ENCODE measurements at places on chromosomes 7 and 10.

DNA sequence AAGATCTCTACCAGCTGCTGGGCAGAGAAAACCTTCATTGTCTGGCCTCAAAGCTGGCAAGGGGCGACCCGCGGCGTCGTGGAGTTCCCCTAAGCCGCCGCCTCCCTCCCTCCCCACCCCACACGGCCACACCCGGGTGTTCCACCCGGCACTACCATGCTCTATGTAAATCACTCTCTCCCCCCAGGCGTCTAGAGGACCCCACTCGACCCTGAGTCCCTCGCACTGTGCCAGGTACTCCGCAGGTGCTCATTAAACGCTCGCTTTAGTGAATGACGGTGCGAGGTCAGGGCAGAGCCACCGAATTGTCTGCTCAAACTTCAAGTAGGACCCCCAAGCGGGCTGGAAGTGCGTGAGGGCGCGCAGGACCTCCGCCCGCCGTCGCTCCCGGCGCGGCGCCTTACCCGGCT, 628 bp downstream of the PARP12 start:
- no peak for DNase-seq

GRCh38 chr10:74255214-74255613, 104.2 kb downstream of the ADK start:
- no peak for DNase-seq

- no peak for DNase-seq
Observed at GRCh38 chr7:35037211-35037525, at the start of gene DPY19L1. Gene DPY19L1, minus strand, starts transcription at chr7:35037485. Its CDS starts 91 bp downstream, at chr7:35037394.

DNA sequence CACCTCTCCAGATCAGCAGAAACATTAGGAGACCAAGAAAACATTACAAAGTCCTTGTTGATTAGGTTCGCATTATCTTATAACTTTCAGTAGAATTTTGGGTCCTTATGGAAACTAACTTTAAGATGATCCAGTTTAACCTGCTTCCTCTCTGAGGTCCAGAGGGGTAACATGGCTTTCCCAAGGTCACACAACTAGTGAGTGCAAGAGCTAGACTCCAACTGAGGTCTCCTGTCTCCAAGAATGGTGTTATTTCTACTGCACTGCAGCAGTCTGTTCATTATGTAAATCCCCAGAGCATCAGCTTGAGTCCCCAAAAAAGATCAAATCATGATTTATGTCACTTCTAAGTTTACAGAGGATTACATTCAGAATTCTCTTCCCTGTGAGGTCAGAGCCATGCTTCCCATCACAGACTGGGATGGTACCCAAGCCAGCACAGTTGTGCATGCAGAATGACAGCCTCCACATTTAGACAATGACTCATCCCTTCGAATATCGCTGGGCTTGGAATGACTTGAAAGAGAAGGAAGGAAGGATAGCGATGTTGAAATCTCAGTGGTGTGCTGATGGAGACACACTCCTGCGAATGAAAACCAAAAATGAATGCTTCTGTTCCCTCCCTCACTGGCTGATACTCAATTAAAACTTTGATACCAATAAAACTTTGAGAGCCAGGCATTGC, 163.1 kb upstream of the PLXNA4 start:
- peak; percentile 12 for DNase-seq

- DNase-seq, result no peak
Observed at GRCh38 chr10:118968060-118968459, 61.5 kb upstream of the NANOS1 start.

DNA sequence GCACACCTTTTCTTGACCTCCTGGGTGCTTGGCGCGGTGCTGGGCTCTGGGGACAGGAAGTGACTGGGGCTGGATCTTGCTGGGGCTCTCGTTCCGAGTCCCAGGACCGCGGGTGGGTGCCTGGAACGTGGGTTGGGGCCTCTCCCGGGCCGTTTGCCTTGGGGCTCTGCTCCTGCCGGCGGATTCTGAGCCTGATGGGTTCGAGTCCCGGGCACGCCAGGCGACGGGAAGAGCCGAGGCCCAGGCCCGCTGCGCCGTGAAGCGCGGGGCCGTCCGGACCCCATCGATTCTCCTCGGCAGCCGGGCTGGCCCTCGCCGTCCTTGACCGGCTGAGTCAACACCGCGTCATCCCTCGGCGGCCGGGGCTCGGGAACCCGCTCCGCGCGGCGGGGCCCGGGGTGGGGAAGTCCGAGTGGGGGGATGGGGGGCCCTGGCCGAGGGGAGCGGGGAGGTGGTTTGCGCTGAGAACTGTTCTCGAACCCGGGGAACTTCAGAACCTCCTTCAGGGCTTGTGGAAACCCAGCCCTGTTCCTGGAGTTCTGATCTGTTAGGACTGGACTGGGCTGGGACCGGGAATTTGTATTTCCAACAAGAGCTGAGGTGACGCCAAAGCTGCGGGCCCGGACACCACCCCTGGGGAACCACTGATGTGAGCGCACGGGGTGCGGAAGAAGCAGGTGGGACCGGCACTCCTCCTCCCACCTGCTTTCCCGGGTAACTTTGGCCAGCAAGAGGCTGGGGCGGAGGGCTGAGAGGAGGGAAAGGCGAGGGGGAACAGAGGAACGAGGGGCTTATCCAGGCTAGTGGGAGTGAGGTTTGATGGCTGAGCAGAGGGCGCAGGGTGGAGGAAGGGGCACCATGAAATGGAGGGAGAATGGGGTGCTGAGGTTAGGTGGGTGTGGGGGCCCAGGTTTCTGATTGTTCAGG, 6.2 kb downstream of the HHEX start:
- DNase-seq, result no peak

DNA sequence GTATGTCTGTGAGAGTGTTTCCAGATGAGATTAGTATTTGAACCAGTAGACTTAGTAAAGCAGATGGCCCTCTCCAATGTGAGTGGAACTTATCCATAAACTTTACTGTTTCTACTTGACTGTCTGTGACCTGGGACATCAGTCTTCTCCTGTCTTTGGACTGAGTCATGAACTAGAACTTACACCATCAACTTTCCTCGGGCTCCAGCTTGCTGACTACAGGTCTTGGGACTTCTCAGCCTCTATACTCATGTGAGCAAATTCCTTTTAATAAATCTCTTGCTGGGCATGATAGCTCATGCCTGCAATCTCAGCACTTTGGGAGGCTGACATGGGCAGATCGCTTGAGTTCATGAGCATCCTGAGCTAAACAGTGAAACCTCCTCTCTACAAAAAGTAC, 25.7 kb upstream of the WAPL start:
- DNase-seq, result no peak

DNA sequence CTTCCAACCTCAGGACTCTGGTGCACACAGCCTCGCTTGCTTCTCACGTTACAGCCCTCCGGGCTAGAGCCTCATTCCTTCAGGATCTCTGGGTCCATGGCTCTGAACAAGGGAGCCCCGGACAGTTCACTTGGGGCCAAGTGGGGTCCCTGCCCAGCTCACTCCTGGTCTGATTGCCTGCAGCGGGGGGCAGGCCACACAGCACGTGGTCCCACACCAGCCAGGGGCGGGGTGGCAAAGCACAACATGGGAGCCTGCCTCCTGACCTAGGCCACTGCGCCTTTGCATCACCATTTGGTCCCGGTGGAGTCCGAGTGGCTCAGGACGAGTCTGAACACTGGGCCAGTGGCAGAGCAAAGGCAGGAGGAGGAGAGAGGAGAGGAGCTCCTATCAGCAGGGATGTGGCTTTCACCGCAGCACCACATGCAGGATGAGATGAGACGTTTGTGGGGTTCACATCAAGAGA, 13.4 kb upstream of the CRYGN start:
- no peak for DNase-seq

- DNase-seq, result no peak
Observed at GRCh38 chr10:10687751-10688150, 329.9 kb upstream of the CELF2 start.

DNA sequence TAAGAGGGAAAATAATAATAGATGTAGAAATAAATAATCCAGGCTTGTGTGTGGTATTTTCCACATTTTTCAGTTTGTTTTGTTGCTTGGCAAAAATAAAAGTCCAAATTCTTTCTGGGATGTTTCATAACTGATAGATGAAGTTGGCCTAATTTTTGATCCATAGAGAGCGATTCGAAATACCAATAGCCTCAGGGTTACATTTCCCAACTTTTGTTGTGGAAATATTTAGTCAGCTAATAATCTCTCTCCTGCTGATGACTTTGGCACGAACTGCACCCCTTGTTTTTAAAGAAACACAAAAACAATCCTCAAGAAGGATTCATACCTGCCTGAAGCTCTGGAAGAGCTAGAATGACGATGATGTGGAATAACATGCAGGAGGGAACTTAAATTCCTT, 483.2 kb downstream of the ADRA2A start:
- DNase-seq, result no peak

DNA sequence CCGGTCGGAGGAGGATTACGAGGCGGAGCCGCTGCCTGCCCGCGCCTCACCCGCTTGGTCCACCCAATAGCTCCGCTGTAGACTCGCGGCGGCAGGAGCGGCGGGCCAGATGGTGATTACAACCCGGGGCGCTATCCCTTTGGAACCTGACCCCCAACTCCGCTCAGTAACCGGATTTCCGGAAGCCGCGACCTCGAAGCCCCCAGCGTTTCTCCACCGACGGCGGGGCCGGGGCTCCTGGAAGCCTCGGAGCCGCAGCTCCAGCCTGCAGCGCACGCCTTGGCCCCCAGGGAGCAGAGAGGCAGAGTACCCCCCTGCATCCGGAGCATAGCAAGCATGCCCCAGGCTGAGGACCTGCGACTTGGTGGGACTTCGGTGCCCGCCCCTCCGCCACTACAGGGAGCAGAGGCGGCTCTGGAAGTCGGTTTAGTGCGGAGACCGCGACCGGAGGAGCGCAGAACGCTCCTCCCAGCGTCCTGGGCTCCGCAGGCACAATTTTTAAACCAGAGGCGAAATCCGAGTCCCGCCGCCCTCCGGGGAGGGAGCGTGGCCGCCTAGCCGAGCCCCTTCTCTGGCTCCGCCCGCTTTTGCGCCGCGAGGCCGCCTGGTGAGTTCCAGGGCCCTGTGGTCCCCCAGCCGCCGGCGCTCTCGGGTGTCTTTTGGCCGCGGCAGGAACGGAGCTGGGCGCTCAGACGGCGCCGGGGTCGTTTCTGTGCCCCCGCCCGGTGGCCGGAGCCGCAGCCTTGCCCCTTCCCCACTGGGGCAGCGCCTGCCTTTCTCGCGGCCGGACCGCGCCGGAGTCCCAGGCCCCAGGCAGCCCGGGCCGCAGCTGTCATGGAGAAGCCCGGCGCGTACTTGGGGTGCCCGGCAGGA, 28.2 kb upstream of the BMS1 start:
- DNase-seq, result no peak

GRCh38 chr10:88152728-88153133, 289.3 kb downstream of the PTEN start:
- DNase-seq, result no peak

GRCh38 chr10:97428572-97428981, 2.6 kb downstream of the PGAM1 start:
- DNase-seq, result no peak

GRCh38 chr7:94332571-94332970, 62.1 kb upstream of the COL1A2 start:
- no peak for DNase-seq

GRCh38 chr10:127408112-127408710, 140.9 kb upstream of the NPS start:
- DNase-seq, result no peak

DNA sequence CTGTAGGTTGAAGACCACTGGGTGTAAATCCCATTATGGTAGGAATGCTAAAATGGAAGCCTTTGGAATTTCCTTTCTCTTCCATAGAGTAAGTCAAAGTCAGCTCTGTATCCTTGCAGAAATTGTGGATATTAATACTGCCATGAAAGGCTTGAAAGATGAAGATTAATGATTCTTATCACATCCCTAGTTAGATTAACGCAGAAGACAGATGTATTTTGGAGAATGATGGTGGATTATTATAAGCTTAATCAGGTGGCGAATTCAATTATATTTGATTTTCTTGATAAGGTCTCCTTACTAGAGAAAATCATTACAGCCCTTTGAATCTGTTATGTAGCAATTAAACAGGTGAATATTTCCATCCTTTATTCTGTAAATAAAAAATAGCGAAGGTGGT, 270.1 kb downstream of the PHF14 start:
- no peak for DNase-seq

- DNase-seq, result no peak
Observed at GRCh38 chr10:114337510-114338462, 66.5 kb downstream of the AFAP1L2 start.

- DNase-seq, result no peak
Observed at GRCh38 chr10:64503429-64503828, 982.2 kb downstream of the REEP3 start.

DNA sequence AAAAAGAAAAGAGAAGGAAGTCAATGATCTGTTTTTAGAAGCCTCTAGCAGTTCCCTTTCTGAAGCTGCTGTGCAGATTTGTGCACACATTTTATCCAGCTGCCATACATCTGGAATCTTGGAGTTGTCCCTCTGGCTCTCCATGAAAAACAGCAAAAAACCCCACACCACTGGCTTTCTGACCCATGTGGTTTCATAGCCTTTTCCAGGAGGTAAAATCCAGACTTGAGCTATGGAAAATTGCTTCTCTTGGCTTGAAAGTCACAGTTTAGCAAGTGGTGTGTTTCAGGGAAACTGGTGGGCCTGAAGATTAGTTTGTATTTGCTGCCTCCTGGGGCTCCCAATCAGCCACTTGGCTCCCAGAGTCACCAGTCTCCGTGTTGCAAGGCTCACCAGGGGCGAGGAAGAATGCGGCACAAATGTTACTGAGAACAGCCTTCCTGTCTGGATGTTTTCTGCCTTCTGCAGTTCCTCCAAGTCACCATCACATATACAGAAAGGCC, 50.1 kb upstream of the ADRB1 start:
- DNase-seq, result no peak

- no peak for DNase-seq
Observed at GRCh38 chr10:87546971-87547413, 42.3 kb downstream of the MINPP1 start.

DNA sequence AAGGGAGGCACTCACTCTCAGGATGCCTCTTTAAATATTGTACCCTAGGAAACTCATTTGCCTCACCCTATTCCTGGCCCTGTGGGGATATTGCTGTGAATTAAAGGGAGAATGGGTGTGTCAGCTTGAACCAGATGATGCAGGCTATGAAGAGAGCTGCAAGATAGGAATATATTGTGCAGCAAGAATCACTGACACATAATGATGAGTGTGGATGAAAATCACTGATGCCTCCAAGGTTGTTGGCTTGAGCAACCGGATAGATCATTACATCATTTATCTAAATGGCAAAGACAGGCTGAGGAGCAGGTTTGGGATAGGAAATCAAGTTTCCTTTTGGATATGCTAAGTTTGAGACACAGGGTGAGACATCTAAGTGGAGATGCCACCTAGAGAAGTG, 6.2 kb downstream of the SLC26A4 start:
- no peak for DNase-seq

GRCh38 chr10:97034958-97035769, 150.6 kb downstream of the SLIT1 start:
- no peak for DNase-seq

GRCh38 chr7:124323597-124323996, 290.7 kb upstream of the TMEM229A start:
- DNase-seq, result no peak

Measured in GOT3 (cell line).